ENCODE measurements at places on chromosomes 1 and 21.

DNA sequence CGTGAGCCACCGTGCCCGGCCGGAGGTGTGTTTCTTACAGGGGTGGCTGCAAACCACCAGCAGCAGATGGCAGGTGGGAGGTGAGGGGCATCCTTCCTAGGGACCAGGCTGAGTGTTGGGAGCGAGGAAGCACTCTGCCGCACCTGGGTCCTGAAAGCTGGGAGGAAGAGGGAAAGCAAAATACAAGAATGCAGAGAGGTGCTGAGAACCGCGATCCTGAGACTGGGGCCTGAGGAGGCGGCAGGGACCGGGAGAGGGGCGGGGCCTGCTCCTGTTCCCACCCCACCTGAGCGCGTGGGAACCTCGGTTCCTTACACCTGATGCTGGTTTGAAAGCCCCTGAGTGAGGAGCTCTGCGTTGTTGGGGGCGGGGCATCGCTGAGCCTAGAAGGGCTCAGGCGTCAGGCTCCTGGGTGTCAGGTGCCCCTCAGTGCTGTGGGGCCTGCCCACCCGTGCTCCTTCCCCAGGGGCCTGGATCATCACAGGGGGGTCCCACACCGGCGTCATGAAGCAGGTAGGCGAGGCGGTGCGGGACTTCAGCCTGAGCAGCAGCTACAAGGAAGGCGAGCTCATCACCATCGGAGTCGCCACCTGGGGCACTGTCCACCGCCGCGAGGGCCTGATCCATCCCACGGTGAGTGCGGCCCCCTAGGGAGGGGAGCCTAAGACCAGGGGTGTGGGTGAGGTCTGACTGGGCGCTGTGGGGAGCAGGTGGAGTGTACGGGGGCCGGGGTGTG lies 15.5 kb downstream of the TRPM2 start:
- no peak for DNase-seq

GRCh38 chr1:32937061-32937460 lies 27.5 kb downstream of the RNF19B start:
- no peak for DNase-seq

DNA sequence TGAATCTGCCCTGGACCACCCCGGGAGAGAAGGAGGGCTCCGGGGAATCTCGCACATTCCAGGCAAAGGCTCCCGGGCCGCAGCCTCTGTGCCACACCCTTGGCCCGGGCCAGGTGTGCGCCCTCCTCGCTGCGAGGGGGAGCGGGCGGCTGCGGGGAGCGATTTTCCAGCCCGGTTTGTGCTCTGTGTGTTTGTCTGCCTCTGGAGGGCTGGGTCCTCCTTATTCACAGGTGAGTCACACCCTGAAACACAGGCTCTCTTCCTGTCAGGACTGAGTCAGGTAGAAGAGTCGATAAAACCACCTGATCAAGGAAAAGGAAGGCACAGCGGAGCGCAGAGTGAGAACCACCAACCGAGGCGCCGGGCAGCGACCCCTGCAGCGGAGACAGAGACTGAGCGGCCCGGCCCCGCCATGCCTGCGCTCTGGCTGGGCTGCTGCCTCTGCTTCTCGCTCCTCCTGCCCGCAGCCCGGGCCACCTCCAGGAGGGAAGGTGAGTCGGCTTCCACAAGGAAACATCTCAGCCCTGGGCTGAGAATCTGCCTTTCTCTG lies at the start of gene LAMC2:
TSS of gene LAMC2 (plus strand) at position 324 of the 550 bp plus-strand sequence. CDS start at position 413, 89 bp downstream.
- no peak for DNase-seq

DNA sequence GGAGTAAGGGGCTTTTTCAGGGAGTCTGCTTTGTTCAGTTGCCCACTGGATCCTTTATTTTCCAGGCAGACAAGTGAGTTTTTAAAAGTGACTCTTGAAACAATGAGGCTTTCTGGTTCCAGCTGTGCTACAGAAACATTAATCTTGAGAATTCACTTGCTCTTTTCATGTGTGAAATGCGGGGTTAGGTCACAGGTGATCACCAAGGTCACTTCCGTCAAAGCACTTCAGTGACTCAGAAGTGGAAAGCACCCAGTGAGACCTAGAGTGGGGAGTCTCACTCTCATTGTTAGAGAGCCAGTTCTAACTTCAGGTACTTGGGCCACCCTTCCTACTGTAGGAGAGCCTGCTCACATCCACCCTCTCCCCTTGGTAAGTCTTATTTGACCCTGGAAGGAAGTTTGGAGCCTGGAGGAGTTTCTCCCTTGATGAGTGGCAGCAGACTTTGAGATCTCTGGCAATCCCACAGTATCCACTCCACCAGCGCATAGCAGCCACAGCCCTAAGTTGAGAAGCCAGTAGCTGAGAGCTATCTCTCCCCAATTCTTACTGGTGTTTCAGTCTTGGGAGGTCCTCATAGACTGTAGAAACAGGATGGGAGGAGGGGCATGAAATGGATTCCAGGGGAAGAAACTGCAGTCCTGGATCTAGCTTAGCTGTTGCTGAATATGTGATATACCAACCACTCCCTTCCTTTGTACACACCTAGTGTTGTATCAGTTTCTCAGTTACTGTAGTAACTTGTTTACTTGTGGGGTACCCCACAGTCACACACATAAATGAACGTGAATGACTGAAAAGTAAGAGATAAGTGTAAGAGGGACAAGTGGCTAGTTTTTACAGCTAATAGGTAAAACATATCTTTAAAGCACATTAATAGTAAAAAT lies 3.1 kb downstream of the TACSTD2 start:
- no peak for DNase-seq

GRCh38 chr1:178382372-178382771 lies 114.4 kb downstream of the CLEC20A start:
- no peak for DNase-seq

- DNase-seq: peak; percentile 84
Measured at GRCh38 chr1:42922687-42923366, 35.8 kb downstream of the SLC2A1 start.

GRCh38 chr21:33312121-33312520 lies 12.6 kb upstream of the IFNAR1 start:
- no peak for DNase-seq

Data from Ammon's horn (tissue), 1 donor.